Hippocampal formation (tissue), 2 donors: ENCODE measurements at places on chromosomes 6 and 20.

GRCh38 chr20:16701296-16701695, 28.5 kb upstream of the SNRPB2 start:
- no peak for DNase-seq

DNA sequence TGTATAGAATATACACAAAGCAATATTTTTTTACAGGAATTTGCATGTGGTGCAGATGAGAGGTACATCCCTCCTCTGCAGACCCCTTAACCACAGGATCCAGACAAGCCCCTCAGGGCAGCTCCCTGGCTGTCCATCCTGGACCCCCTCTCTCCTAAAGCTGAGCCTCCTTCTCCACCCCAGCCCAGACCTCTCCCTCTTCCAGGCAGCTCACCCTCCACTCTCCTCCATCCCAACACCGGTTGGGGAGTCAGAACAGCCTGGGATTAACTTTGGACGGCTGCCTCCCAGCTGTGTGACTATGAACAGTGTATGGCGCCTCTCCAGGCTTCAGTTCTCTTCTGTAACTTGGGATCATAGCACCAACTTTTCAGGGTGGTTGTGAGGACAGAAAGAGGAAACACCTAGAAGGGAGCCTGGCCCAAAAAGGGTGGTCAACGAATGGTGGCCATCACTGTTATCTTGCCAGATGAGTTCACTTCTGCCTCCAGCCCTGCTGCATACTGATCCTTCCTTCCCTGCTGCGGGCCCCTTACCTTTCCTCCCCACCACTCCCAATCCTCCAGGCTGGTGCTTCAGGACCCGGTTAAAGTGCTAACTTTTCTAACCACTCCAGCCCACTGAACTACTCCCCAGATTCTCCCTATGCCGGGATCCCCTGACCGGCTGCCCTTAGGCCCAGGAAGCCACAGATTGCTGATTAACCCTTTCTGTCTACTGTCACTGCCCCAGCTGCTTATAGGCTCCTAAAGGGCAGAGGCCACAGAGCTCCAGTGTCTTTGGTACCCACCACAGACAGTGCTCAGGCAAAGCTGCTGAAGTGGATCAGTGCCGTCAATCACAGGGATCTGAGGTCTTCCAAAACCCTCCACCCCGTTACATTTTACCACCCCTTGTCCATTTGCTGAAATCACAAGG, 55.9 kb downstream of the GPR6 start:
- no peak for DNase-seq

GRCh38 chr20:62417981-62418708, 9.2 kb downstream of the RBBP8NL start:
- no peak for DNase-seq

DNA sequence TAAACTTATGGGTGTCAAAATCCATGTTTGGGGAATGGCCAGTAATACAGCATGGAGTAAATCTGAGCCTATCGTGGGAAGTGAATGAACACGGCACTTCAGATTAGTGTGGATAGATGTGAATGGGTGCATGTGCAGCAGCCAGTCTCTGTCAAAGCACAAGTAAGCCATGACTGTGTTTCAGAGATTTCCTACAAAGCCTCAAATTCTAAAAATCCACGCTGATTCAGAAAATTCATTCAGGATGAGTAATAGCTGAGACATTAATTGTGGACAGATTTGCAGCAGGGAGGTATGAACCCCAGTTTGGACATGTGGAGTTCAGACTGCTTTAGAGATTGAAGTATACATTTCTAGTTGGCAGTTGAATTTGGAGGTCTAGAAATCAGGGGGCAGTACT, 115.1 kb downstream of the QKI start:
- no peak for DNase-seq

- no peak for DNase-seq
Observed at GRCh38 chr20:63543733-63544132, 3.8 kb downstream of the SRMS start.

- DNase-seq = no peak
Observed at GRCh38 chr20:5173751-5174150, 46.9 kb downstream of the CDS2 start.
